ENCODE measurements at places on chromosomes 16 and 17. TPM values are rescaled to one million over a fixed set of nuclear protein-coding genes. Genes with fewer than 3 reads are reported as not detected.

Gene ANTKMT
- polyA plus RNA-seq, result 25.7 TPM

DNA sequence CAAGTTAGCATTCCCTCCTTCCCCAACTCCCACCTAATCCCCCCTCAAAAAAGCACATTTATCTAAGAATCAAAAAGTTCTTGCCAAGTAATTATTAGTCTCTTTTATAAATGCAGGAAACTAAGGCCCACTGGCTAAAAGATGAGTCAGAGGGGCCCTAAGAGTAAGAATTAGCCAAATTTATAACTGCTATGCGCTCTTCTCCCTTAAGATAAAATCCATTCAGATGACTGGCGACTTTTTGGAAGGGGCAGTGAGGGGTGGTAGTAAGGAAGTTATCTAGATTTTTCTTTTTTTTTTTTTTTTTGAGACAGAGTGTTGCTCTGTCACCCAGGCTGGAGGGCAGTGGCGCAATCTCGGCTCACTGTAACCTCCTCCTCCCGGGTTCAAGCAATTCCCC, 17.1 kb downstream of the ZNF652 start:
- no peak for DNase-seq

DNA sequence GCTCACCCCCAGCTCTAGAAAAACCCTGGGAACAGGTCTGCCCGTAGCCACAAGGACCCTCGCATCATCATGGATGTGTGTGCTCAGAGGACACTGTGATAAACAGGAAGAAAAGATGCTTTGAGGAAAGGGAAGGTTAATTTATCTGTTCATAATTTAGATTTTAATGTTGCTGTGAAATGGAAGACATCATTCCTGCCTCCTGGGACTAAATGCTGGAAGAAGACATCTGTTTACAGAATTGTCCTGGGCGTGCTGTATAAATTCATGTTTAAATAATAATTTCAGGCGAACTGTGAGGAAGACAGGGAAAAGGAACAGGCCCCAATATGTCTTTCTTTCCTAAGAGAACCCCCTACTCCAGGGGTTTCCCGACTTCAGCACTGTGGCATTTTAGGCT, 112.6 kb downstream of the SHISA6 start:
- DNase-seq, result no peak

Gene XPO6
- 184 TPM for polyA plus RNA-seq

GRCh38 chr17:57604771-57605674, 140.1 kb downstream of the CCDC182 start:
- peak; percentile 24 for DNase-seq

DNA sequence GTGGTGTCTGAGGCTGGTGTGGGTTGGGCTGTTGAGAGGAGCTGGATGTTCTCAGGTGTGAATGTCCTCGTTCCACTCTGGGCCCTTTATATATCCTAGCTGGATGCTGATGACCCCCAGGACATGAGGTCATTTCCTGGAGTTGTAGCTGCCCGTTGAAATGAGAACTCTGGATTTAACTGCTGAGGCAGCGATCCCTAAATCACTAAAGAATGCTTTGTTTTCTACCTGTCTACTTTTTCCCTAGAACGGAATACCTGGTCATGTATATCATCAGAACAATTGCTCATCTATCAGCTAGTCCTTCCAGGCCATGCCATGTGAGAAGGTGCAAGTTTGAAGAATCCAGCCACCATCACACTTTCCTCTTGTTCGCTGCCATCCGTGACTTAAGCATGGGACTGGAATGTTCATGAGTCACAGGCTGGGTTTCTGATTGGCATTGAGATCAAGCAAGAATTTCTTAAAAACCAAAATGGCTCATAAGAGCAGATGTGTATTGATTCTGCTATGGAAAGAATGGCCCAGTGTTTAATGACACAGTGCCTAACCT, at the start of gene KRTAP2-3:
Gene KRTAP2-3, minus strand, starts transcription at position 63 of the 553 bp plus-strand sequence. CDS start 64 bp downstream, outside the sequence.
- DNase-seq, result peak; percentile 97

Gene ERN2
- polyA plus RNA-seq, result 0.60 TPM

- no peak for DNase-seq
Measured at GRCh38 chr17:36153895-36154610, 22.4 kb downstream of the TBC1D3B start.

DNA sequence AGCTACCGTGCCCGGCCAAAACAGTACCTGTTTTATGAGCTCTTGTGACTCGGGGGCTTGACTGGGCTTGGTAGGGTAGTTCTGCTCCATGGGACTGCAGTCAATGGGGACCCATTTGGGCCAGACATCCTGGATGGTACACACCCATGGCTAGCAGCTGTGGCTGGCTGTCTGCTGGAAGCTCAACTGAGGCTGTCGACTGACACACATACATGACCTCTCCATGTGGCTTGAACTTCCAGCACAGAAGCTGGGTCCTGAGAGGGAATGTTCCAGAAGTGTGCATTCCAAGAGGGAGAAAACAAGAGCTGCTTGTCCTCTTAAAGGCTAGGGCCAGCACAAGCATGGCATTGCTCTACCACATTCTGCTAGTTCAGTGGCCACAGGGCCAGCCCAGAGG, 14.9 kb upstream of the NKD1 start:
- DNase-seq, result no peak

DNA sequence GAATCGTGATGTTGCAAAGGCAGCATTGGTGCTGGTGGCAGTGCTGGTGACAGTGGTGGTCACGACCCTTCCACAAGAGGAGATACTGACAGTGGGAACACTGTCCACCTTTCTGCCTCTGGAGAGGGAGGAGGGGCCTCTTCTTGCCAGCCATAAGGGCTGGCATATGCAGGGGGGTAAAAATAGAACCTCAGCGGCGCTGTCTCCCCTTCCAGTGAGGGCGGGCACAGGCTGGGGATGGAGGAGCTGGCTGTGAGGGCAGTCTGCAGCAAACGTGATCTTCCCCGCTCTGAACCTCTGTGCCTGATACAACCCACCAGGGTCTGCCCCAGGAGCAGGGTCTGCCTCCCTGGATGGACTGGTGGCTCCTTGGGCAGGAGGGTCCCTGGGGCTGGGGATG, 3.4 kb downstream of the RAP1GAP2 start:
- DNase-seq, result no peak

All from IMR-90 (cell line).